Activated B cell treated with CpG ODN at 0.5 μM for 24 hours (primary cell): ENCODE measurements at places on chromosomes 5 and 9.

GRCh38 chr5:82734347-82734746, 342.8 kb downstream of the TMEM167A start:
- no peak for DNase-seq

DNA sequence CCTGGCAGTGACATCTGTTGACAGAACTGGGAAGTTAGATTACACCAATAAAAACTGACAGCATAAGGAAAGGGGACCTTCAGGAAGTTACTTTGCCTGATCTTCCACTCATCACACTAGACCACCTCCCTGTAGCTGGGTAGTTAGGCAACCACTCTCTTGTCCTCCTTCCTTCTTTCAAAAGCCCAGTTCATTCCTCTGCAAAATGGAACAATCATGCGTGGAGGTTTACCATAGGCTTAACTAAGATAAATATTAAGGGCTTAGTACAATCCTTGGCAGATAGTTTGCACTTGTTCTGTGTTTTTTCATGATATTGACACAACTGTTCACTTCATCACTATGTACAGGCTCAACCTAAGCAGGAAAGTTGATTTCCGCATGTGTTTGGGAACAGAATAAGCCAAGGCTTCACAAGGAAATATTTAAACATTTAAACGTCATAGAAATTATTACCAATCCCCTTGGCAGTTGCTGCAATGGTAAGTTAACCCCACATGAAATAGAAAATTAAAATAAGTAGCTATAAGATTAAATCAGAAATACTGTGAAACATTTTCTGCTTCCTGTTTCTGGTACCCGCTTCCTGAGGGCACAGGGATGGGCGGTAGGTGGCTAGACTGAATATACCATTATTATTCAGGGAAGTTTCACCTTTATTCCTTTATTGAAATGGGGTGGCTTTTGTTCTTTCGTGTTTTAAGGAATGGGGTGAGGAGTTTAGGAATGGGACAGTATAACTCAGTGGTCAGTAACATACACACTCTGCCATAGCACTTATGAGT, 9.9 kb upstream of the PTGER4 start:
- DNase-seq, result no peak

- DNase-seq, result no peak
Measured at GRCh38 chr9:78745331-78745730, 448.4 kb downstream of the PSAT1 start.

- no peak for DNase-seq
Measured at GRCh38 chr5:58077966-58078365, 381.9 kb downstream of the PLK2 start.

DNA sequence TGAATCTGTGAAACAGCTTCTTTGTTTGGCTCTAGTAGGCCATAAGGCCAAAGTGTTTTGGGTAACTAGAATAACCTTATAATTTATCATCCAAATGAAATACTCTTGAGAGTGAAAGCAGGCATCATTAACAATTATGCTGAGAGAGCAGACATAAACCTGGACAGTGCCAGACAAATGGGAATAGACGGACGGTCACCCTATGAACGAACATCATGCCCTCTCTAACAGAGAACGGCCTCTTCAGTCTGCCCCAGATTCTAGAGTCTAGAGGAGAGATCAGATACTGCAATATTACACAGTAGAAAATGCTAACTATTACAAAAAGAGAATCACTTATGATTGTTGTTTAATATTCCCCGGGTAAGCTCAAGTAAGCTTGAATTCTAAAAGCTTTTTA, 68.5 kb downstream of the APBA1 start:
- no peak for DNase-seq

DNA sequence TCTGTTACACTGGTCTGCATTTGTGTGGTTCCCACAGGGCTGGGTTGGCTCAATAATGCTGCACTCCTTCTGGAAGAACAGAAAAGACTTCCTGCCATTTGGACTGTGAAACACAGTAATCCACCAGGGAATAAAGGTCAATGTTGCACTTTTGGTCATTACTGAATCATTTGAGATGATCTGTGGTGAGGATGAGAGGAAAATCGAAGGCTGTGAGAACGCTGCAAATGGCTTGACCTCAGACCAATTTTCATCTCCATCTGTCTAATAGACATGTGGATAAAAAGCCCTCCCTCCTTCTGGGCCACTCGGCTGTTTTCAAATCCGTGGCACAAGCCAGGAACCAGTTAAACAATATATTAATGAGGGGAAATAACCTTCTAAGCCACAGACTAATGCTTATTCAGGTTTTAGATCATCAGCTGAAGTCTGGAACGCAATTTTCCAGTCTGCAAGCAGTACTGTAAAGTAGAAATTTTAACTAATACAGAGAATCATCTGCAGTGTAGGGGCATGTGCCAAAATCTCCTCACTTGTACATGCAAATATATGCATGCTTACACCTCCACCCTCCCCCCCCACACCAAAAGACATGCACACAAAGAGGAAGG, 20.2 kb downstream of the TLE1 start:
- no peak for DNase-seq

DNA sequence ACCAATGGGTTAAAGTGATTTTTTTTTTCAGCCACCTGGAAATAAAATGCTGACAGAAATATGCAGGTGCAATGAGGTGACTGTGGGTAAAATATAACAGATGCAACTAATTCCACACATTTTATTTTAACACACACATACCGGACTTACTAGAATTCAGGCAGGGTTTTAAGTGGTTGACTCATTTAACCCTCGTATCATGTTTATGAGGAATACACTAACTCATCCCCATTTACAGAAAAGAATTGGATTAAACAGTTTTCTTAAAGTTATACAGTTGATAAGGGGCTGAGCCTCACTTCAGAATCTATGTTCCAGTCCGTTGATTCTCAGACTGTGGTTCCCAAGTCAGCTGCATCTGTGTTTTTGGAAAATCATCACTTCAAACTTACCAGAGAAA, 207.5 kb downstream of the CHSY3 start:
- no peak for DNase-seq

GRCh38 chr5:51381761-51382474, 1.3 kb upstream of the ISL1 start:
- no peak for DNase-seq

DNA sequence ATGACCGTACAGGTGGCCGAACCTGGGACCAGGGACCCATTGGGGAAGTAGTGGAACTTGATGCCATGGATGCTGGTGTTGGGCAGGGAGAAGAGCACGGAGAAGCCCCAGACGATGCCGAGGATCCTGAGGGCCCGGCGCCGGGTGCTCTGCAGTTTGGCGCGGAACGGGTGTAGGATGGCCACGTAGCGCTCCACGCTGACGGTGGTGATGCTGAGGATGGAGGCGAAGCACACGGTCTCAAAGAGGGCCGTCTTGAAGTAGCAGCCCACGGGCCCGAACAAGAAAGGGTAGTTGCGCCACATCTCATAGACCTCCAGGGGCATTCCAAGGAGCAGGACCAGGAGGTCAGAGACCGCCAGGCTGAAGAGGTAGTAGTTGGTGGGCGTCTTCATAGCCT, 585 bp downstream of the NMUR2 start:
- DNase-seq, result no peak

DNA sequence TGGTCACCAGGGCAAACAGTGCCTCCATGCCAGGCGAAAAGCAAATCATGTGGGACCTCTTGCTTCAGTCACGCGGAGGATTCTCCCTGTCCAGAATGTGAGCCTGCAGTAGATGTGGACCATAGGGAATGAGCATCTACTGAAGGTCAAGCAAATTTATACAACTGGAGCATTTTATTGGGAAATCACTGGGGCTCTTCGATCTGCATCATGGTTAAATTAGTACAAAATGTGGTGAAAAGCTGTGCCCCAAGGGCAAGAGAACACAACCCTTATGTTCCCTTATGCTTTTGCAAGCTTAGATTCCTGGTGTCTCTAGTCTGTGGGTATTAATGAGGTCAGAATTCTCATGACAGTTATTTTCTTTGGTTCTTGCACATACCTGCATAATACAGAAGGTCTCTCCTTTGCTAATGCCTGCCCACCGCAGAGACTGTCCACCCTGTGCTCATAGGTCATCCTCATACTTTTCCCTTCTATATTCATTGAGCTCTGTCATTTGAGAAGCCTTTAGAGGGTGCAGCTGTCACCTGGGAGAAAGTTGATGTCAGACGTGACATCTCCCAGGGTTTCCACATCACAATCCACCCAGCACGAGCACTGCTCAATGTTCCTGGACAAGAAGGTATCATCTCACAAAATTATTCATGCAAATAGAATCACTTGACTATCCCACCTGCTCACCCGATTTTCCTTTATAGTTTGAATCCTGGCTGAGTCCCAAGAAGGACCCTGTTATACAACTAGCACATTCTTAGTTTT, 111.7 kb downstream of the NXNL2 start:
- DNase-seq, result no peak
